ENCODE measurements at places on chromosomes 1 and 21.
A peak's percentile ranks its signal among the peaks of the same experiment; 100 is the strongest.

DNA sequence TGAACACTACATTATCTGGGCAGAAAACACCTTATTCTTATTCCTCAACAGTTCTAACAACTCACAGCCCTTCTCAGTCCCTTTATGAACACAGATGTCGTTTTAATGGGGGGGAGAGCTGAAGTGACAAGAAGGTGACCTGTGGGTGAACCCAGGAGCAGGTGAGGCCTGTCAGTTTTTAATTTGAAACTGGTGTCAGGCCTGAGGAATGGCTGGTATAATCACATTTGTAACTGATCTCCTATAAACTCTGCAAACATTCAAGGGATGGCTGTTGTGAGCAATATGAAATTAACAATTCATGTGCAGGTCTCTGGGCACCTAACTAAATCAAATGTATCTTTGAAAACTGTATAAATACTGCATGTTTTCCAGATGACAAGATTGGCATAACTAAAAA, 362.1 kb upstream of the NR5A2 start:
- DNase-seq = no peak

GRCh38 chr1:176950736-176951324, 213.7 kb downstream of the ASTN1 start:
- DNase-seq = no peak

DNA sequence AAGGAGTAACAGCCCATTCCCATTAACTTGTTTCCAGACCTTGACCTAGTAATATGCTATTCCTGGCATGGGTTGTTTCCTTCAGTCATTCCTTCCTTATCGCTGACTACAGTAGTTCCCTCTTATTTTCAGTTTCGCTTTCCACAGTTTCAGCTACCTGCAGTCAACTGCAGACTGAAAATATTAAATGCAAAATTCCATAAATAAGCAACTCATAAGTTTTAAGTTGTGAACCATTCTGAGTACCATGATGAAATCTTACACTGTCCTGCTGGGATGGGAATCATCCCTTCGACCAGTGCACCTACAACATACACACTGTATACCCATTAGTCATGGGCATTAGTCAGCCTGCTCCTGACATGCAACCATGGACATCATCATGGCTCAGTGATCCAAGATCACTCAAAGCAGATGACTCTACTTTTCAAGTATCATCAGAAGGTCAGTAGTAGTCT, 66.7 kb downstream of the CCDC30 start:
- DNase-seq = peak; percentile 91

DNA sequence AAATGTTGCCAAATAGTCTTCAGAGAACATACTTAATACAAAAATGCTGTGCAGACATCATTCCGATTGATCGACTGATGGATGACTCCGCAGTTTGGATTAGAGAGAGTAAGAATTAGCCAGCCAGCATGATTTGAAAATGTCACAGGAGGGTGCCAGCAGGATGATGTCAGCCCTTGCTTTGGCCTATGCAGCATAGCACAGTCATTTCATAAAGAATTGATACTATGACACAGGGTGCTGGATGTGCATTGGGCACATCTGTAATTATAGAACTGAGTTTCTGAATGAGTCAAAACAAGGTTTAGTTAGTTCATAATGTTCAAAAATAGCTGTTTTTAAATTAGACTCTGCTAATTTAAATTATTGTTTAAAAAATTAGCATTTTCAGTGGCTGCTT, 21.6 kb upstream of the TRAF5 start:
- peak; percentile 65 for DNase-seq

DNA sequence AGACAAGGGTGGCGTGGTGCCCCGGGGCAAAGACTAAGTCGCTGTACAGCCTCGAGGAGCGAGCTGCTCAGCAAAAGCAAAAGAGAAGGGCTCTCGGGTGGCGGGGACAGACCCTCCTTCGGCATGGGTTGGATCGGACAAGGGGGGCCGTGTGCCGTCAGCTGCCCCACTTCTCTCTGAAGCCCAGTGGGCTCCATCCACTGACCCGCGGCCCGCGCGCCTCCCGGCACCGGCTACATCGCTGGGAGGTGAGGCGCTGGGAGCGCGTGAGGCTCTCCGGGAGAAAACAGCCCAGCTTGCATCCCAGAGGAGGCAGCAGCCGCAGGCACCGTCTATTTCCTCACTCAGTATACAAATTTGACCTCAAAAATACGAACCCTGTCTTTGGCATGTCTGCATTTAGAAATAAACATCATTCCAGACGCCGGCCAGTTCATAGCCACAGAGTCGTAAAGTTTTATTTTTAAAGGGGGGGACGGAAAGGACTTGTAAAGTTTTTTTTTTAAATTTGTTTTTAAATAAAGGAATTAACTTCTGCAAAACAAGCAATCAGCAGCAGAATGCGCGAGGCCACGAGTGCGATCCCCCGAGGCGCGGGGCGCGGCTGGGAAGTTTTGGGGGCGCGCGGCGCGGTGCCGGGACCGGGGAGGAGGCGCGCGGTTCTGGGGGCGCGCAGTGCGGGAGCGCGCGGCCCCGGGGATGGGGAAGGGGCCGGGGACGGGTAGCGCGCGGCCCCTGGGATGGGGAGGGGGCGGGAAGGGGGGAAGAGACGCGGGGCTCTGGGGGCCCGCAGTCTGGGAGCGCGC, 689 bp upstream of the GPR137B start:
- DNase-seq = peak; percentile 96

GRCh38 chr1:94004924-94005323, 95.7 kb upstream of the GCLM start:
- no peak for DNase-seq

DNA sequence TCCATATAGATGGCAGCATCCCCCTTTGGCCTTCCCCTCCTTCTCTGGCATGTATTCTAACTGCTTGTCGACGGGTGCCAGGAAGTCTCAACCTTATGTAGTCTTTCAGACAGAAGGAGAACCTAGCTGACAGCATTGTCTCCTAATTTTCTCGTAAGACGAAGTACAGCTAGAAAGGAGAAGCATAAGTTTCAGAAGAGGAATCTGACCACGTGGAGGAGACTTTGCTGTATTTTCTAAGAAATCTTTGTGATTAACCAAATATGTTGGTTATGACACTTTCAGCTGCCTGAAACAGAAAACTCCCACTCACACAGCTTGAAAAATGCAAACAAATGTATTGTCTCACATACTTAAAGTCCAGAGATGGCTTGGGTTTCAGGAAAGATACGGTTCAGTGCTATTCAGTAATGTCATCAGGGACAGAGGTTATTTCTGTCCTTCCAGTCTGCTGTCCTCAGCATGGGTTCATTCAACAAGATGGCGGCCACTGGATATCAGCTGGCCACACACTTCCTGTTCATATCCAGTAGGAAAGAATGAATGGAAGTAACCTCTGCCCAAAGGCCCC, 109.5 kb upstream of the ZNF648 start:
- no peak for DNase-seq

- DNase-seq = no peak
Observed at GRCh38 chr1:100927276-100927675, 31.4 kb downstream of the SLC30A7 start.

GRCh38 chr1:155952505-155952890, 11.1 kb downstream of the RXFP4 start:
- DNase-seq = peak; percentile 36

GRCh38 chr1:27353166-27353565, 11.3 kb downstream of the SYTL1 start:
- DNase-seq = peak; percentile 56

DNA sequence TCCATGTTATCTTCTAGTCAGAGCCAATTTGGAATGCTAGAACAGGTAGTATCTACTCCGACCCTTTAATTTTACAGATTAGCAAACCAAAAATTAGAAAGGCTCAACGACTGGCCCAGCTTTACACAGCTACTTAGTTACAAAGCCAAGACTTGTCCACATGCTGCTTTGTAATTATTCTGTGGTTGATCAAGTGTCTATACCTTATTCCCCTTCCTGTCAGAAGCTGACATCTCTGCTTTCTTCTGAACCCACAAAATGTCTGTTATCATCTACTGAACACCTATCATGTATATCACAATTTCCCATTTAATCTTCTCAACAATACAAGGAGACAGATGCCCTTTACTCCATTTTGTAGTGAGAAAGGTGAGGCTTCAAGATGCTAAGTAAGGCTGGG, 15.6 kb downstream of the TGFBR3 start:
- DNase-seq = no peak

DNA sequence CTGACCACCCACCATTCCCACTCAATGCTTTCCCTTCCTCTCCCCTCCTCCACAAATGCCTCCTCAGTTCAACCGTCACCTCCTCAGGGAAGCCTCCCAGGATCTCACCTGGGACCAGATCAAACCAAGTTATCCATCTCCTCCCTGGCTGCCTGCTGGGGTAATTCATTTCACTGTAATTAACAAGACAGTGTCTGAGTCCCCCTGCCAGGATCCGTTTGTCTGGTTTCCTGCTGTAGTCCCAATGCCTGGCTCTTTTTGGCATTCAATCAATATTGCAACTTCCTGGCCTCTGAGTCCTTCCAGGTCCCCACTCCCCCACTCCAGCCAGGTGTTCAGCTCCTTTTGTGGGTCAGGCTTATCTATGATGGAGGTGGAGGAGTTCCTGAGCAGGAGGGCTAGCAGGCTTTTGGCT, 687.7 kb downstream of the PTPRU start:
- DNase-seq = no peak

DNA sequence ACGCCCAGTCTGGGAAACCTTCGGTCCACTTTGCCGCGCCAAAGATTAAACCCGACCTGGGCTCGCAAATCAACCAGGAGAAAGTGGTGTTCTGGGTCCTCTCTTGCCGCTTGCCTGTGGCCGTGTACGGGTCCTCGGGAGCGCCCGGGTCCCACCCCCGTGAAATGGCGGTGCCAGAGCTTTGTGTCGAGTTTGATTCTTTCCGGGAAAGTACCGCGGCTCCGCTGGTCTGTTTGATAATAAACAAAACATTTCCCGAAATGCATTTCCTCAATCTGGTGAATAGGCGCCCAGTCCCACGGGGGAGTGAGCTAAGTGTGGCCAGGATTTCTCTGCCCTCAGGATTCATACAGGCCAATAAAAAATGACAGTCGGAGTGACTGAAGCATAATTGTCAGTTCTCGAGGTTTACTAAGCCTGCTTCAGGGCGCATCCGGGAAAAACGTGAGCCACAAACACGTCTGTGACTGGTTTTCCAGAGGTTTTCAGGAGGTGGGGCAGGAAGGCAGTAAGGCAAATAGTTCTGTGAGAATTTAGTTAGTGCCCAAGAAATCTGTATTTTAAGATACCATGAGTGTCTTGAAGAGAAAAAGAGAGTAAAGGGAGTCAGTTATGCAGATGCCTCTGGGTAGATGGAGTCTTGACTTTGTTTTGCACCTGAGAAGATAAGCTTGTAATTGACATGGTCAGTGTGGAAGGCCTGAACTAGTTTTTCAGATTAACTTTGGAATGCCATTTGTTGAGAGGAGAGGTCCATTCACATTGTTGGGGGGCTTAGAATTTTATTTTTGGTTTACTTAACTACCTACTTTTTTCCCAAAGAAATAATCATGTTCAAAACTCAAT, 675 bp downstream of the IFNAR1 start:
- DNase-seq = peak; percentile 80

- no peak for DNase-seq
Observed at GRCh38 chr1:206540044-206540780, 32.9 kb downstream of the RASSF5 start.

- peak; percentile 43 for DNase-seq
Observed at GRCh38 chr1:9166289-9167235, 37.7 kb upstream of the GPR157 start.

- no peak for DNase-seq
Observed at GRCh38 chr1:155083052-155083541, 4.5 kb downstream of the EFNA3 start.

GRCh38 chr1:86713477-86713876, 9.1 kb downstream of the SH3GLB1 start:
- DNase-seq = no peak

DNA sequence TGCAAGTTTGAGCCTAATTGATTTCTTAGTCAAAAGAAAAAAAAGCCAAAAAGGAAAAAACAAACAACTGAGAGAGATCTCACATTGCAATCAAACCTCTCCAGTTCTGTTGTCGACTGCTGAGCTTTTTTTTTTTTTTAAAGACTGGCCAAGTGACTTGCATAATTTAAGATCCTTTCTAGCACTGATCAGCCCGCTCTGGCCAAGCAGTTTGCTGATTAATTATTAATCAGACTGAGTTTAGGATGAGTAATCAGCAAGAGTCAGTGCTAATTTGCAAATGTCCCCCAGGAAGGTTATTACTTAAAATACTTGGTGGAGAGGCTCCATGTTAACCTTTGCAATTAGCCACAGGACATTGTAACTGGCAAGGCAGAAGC, 39.3 kb downstream of the HMGB4 start:
- DNase-seq = no peak

DNA sequence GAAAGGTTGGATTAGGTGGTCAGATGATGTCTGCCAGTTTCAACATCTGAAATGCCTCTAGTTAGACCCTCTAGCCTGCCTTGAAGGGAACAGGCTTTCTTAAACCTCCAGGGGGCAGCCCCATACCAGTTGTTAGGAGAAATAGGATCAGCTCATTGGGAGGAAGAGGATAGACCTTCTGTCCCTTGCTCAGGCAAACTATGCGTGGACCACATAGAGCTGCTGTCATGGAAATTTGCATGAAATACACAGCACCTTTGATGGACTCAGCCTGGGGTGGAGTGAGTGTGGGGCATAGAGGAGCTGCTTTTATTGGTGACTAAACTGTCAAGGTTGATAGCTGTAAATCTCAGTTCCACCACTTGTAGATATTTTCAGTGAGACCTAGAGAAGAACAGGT, 38.4 kb upstream of the SPAG17 start:
- no peak for DNase-seq
